Activated CD8-positive, alpha-beta T cell treated with anti-CD3 and anti-CD28 coated beads for 36 hours (primary cell): ENCODE measurements at places on chromosomes 4 and X. TPM values are rescaled to one million over a fixed set of nuclear protein-coding genes. Genes with fewer than 3 reads are reported as not detected.

ARL9 gene
- 0.25 TPM for total RNA-seq

FTSJ1 gene
- 82.9 TPM for total RNA-seq

CXCL10 gene
- total RNA-seq: 0.68 TPM

TMEM185A gene
- 14.6 TPM for total RNA-seq

GPRASP3 gene
- 1.3 TPM for total RNA-seq

- DNase-seq: peak; percentile 59
These were observed 213.4 kb upstream of the LNX1 start for GRCh38 chr4:53804719-53805118.

DNA sequence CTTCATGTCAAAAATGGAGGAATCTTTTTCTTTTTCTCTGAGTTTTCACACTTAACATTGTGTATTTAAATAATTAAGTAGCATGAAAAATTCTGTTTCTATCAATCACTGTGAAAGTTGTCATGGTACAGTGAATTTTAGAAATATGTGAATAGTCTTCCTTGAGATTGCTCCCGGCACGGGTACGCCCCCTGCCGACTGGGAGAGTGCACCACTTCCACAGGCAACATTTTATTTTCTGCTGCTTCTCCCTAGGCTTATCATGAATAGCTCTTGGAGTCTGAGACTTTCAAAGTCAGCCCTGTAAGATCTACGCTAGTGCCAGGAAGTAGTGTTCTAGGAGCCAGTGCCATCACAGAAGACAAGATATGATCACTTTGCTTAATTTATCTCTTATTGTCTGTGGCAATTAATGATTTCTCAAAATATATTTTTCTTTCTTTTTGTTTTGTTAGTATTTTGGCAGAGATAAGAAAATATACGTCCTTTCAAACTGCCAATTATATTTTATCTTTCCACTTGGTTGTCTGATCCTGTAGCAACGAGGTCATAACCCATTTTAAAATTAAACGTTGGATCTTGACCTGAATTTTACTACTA, 763.8 kb upstream of the AADAT start:
- peak; percentile 42 for DNase-seq

GRCh38 chr4:151679231-151679630, 81.6 kb downstream of the GATB start:
- DNase-seq: no peak

DNA sequence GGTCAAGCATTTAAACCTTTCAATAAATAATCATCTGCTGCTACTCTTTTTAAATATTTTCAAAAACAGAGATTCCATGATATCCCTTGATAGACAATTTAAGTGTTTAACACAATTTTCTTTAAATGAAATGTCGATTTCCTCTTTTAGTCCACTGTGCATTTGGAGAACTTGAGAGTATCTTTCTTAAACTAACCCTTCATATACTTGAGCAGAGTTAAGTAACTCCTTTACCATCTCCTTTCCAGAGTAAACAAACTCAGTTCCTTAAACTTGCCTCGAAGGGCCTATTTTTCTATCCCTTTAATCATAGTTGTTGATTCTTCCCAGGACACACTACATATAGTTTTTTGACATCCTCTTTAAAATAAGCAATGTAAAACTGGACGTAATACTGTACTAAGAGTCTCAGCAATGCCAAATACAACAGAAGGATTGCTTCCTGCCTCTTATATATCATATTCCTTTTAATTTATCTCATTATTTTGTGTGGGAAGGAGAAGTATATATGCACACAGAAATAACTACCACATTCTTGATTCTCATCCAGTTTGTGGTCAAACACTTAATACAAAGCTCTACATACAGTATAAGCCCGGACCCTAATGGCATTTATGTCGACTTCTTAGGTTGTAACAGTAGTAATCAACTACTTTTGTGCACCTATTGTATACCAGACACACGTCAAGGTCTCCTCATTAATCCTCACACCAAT, 22.8 kb downstream of the RAB28 start:
- DNase-seq: no peak

DNA sequence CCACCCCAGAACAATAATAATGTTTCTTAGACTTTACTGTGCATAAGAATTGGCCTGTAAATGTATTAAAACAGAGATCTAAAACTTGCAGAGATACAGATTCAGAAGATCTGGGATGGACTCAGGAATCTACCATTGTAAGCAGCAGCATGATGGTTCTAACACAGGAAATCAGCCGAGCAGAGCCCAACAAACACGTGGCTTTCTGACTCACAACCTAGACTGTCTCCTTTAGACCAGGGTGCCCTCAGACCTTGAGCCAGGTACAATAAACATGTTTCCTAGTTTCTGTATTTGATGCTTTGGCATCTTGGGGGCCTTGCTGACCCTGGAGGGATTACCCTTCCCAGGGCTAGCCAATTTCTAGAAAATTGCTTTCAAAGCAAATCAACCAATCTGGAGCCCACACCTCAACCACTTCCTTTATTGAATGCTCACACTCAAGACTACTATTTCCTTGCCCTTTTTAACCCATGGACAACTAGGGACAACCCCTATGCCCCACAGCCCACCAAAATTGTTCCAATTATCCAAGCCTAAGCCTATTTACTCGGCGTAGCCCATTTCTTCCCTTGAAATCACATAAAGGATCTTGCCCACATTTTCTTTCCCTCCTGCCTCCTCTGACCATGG, 80.5 kb downstream of the TBC1D9 start:
- peak; percentile 11 for DNase-seq

DNA sequence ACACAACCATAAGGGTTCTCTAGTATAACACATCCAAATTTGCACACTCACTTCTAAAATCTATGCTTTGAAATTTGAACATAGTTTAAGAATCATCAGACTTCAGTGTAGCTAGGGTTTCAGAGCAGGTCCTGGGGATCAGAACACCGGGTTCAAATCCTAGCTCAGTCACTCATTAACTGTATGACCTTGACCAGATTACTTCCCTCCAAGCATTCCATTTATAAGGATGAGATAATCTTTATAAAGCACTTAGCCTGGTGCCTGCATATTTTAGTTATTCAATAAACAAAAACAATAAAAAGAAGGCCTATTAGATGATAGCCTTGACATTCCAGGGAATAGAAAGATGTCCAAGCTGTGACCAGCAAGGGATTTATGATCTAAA, 4.8 kb upstream of the STBD1 start:
- DNase-seq: no peak

- no peak for DNase-seq
These were observed 298.2 kb upstream of the KLF3 start for GRCh38 chr4:38365748-38366310.

DNA sequence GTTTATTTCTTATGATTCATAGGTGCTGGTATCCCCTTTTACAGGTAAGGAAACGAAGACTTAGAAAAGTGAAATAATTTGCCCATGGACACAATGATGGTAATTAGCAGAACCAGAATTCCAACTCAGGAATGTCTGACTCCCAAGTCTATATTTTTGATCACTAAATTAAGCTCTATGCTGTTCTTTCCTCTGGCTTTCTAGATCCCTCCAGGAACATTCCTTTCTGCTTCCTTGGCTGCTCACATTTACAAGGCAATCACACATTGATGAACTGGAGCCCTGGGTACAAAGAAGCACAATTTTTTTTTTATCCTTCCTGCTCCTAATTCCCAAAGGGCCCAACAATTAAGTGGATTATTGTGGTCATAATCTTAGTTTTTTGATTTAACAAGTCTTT, 7.0 kb upstream of the CDKN2AIP start:
- no peak for DNase-seq

DNA sequence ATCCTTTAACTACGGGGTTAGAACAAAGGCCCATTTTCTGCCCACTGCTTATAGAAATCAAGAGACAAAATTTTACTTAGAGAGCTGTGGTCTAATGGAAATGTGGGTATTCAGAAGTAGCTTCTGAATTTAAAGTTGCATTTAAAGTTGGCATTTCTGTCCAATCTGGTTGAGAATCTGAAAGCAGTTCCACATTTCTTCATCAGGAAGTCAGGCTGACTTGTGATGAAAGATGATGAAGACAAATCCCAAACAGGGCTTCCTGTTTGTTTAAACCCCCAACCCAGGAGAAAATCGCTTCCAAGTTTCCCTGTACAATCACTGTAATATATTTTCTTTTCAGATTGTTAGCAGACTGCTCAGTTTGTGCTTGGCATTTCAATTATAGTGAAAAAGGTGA, 345.3 kb downstream of the SPRY1 start:
- no peak for DNase-seq

GRCh38 chrX:72394518-72395170, 88.9 kb upstream of the CITED1 start:
- DNase-seq: no peak

- no peak for DNase-seq
These were observed 103.5 kb upstream of the NOCT start for GRCh38 chr4:138911909-138912703.
